Activated naive CD8-positive, alpha-beta T cell treated with anti-CD3 and anti-CD28 coated beads for 36 hours (primary cell): ENCODE measurements at places on chromosomes 6 and 20.

- no peak for DNase-seq
Observed at GRCh38 chr6:36428911-36429310, 13.7 kb downstream of the PXT1 start.

DNA sequence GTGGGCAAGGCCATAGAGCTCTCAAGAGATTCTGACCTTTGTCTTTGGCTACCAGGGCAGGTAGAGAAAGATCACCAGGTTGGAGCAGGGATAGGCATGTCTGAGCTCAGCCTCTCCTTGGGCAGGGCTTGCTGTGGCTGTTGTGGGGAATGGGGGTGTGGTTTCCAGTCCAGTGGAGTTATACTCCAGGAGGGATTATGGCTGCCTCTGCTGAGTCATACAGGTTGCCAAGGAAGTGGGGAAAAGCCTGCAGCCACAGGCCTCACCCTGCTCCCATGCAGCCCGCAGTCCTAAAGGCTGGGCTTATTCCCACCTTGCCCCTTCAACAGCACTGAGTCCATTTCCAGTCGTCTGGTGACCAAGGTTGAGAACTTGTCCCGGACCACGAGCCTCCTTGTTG, 21.9 kb downstream of the MEP1A start:
- no peak for DNase-seq

- peak; percentile 15 for DNase-seq
Observed at GRCh38 chr20:1185316-1185741, 548 bp upstream of the TMEM74B start.

- DNase-seq: no peak
Observed at GRCh38 chr6:55286824-55287223, 40.4 kb upstream of the GFRAL start.

- DNase-seq: no peak
Observed at GRCh38 chr20:23923891-23924435, 44.4 kb upstream of the CST5 start.

DNA sequence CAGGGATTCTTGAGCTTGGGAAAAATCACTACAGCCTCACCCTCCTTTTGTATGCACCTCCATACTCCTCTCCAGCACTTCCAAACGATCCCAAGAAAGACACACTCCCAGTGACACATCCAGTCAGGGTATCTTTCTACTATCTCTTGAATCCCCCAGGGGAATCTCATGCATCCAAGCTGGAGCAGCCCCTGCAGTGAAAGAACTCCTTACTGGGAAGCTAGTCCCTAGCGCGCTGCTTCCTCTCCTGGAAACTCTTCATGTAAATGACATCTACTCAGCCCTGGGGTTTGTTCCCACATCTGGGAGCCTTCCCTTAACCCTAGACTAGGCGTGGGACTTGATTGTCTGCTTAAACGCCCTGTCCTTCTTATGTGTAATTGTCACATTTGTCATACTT, 329.1 kb upstream of the QKI start:
- DNase-seq: no peak

DNA sequence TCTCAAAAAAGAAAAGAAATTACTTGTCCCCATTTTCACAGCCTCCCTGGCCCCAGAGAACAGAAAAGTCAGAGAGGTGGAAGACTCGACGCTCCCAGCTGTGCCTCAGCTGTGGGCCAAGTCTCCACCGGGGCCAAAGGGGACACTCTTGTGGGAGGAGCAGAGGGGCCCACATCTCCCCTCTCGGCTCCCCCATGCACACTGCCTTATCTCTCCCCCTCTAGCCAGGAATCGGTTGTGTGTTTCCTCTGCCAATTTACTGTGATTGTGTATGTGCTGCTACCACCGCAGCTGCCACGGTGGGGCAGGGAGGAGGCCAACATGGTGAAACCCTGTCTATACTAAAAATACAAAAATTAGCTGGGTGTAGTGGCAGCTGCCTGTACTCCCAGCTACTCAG, 8.4 kb downstream of the TIAM2 start:
- DNase-seq: no peak

GRCh38 chr6:28824793-28825731, 98.7 kb downstream of the TRIM27 start:
- DNase-seq: no peak

DNA sequence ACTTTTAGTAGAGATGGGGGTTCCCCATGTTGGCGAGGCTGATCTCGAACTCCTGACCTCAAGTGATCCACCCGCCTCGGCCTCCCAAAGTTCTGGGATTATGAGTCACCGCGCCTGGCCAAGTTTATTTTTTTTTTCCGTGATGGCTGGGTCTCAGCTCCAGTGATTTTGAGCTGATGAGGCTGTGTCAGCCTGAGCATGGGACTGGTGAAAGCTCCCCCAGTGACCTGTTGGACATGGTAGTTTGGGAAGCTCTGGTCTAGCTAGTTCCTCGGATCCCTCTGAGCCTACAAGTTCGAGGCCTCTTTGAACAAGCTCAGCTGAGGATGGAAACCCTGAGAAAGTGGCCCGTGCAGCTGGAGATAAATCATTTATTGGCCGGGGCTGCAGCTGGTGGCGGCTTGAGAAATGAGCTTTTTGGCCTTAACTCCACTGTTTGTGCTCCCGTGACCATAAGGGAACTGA, 126.8 kb downstream of the SNX5 start:
- no peak for DNase-seq

GRCh38 chr6:35471836-35472345, 3.7 kb downstream of the RPL10A start:
- no peak for DNase-seq

GRCh38 chr6:128659878-128660622, 139.7 kb upstream of the PTPRK start:
- no peak for DNase-seq

DNA sequence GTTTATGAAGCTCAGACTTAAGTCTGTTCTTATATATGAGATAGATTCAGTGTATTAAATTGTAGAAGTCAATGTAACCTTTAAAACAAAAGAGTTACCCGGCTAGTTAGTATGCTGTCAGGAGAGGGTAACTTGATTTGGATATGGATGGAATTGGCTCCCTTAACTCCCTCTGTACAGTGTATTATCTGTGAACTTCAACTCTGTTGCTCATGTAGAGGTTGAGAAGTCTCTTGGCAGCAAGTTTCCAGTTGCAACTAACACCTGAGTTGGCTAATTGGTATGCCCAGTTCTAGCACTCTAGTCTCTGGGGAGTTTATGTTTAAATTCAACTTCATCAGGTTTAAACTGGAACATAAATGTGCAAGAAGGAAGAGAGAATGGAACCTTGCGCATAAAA, 111.0 kb downstream of the NCOA3 start:
- DNase-seq: no peak

DNA sequence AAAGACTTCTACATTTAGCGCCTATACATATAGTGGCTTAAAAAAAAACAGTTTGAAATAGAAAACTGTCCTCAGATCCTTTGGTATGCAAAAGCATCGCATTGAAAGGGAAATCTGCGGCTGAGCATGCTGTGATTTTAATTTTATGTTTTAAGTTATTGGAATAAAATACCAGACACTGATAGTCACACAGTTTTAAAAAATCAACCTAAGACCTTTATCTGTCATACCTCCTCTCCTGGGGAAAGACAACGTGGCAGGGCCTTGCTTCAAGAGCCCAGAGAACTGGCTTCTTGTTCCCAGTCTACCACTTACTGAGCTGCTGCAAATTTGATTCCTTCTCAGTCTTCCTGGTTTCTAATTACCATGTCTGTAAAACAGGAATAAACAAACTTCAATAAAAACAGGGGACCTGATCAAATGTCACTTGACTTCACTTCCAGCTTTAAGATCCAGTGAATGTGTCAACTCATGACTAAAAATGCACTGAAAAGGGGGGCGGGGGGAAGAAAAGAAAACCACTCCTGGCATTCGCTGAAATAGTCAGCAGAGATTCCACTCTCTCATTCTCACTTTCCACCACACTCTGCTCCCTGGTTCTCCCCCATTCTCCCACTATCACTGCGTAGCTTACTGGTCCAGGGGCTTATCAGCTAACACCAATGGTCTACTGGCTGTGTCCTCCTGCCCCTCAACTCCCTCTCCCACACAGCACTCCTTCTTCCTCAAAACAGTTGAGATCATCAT, 494.7 kb upstream of the MARCKS start:
- DNase-seq: no peak

DNA sequence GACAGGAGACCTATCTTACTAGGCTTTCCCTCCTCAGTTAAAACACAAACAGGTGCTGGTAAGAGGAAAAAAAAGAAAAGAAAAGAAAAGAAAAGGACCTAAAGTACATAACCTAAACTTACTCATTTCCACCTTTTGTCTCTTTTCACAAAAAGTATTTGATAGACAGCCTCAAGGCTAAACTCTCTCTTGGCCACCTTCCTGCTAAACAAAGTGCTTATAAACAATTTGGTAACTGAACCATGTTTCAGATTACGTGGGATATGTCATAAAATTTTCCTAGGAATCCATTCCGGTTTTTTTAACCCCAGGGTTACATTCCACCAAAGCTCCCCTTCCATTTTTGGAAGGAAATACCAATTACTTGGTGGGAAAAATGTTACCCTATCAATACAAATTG, 109.0 kb downstream of the PRND start:
- DNase-seq: no peak

GRCh38 chr6:56802584-56802983, 152.3 kb upstream of the BEND6 start:
- no peak for DNase-seq

DNA sequence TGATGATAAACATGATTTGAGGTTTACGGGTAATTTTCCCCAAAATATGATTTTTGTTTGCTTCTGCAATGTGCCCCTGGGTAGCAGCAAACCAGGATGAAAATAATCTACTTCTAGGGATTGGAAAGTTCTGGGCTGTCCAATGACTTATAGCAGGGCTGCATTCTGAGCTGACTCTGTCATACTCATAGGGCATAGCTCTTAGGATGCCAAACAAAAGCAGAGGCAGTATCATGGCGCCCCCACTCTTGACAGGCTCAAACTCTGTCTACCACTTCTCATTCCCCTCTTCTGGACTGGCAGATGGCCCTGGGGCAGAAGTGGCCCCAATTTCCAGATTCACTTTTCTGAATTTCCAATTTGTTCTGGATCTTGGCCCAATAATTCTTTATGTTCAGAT, 10.3 kb downstream of the SERPINB1 start:
- no peak for DNase-seq

GRCh38 chr6:9583753-9584352, 831.0 kb downstream of the TFAP2A start:
- no peak for DNase-seq

- no peak for DNase-seq
Observed at GRCh38 chr20:38260378-38261053, at the start of gene KIAA1755. TSS of gene KIAA1755 (minus strand) at chr20:38260735. CDS start at chr20:38260500, 235 bp downstream.
